ENCODE measurements at places on chromosomes 5 and 9. TPM values are rescaled to one million over a fixed set of nuclear protein-coding genes. Genes with fewer than 3 reads are reported as not detected.

The TAF11L5 gene
- total RNA-seq: not detected

The KYAT1 gene
- 8.2 TPM for total RNA-seq

The NR2F1-AS1 gene
- total RNA-seq: 7.9 TPM

The HSPA4 gene
- 106 TPM for total RNA-seq

The LEAP2 gene
- total RNA-seq: not detected

Measured in mammary microvascular endothelial cell (primary cell).